AG08395 (cell line): ENCODE measurements at places on chromosomes 1 and 21.

- no peak for DNase-seq
Observed at GRCh38 chr1:19514391-19514831, 29.1 kb upstream of the CAPZB start.

GRCh38 chr1:244231572-244232315 is 180.7 kb downstream of the ZBTB18 start:
- DNase-seq, result peak; percentile 54

DNA sequence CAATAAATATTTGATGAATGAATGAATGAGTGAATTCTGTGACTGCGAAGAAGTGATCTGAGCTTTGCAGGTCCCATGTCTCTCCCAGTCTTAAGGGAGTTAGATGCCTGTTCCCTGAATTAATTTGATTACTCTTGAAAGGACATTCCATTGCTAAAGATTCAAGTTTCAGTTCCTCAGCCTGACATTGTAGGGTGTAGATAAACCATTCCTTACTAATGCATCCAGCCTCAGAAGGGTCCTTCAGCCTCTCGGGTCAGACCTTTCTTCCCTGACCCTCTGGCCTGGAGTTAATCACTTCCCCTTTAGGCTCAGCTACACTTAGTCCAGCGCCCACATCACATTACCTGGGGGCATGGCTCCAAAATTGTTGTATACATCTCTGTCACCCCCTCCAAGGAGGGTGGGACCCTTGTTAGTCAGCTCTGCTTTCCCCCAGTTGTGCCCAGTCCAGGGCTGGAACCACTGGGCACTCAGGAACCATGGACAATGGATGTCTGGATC is 2.6 kb downstream of the INSRR start:
- DNase-seq, result no peak

DNA sequence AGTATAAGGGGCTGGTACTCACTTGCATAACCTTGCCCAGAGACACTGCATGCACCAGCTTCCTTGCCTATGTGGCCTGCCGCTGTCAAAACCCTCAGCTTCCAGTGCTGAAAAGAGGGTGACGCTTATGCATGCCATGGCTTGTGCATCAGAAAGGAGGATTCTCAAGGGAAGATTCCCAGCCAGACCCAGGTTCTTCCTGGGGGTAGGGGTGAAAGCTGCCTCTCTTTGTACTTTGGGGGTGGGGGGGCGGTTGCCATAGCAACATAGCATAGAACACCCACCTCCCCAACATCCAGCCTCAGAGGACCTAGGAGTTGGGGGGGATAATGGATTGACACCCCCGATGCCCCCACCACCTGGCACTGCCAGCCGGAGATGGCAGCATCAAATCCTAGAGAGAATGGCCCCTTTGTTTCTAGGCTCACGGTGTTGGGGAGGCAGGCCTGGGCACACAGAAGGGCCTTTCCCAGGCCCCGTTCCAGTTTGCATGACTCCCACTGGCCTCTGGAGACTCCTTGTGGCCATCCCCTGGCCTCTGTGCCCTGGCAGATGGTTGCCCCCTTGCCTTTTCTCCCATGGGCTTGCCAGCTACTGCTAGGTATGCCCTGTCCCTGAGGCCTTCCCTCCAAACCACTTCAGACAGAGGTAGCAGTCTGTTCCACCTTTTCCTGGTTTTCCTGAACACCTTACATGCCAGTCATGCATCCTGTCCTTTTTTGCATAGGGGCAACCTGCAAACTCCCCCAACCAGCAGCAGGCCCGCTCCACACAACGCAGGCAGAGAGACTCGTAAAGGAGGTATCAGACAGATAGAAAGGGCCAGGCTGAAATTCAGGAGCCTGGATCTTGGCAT is 44.6 kb downstream of the RHBG start:
- DNase-seq, result no peak

DNA sequence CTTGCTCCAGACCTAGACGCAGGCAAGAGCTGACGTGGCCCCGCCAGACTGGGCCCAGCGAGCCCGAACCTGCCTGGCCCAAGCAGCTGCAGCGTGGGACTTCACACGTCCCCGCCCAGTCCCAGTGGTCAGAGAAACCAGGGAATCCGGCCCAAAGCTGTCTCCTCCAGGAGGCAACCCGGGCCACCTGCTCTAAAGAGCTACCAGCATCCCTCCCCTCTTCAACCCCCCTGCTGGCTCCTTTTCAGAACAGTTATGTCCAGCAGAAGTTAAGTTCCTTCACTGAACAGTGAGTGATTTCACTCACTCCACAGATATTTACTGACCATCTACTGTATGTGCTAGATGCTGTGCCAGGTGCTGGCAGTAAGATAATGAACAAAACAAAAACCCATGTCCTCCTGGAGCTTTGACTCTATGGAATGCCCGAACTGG is 2.1 kb upstream of the EFNA1 start:
- DNase-seq, result no peak

GRCh38 chr1:103109311-103109920 is 1.1 kb upstream of the COL11A1 start:
- DNase-seq, result no peak

DNA sequence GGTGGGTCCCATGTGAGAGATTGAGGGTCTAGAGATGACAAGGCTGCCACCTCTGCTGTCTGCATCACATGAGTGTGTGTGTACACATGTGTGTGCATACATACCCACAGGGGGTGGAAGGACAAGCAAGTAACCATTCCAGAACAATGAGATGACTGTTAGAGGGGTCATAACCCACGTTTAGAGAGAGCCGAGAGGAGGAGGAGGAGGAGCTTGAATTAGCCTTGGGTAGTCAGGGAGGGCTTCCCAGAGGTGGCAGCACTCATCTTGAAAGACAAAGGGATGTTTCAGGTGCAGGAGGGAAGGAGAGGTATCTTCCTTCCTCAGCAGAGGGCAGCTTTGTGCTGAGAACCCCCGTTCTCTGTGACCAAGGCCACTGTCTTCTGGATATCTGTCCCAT is 21.3 kb downstream of the TNFRSF1B start:
- no peak for DNase-seq

GRCh38 chr1:45243476-45244343 is 37.3 kb upstream of the ZSWIM5 start:
- DNase-seq, result no peak

- no peak for DNase-seq
Observed at GRCh38 chr1:230291731-230292620, 134.2 kb downstream of the PGBD5 start.
